Cerebellar nuclear complex (tissue), 1 donor: ENCODE measurements at places on chromosomes 12 and 14.

- no peak for DNase-seq
Observed at GRCh38 chr12:92035477-92035876, 110.2 kb downstream of the BTG1 start.

GRCh38 chr14:33534104-33534503 lies 416.8 kb downstream of the EGLN3 start:
- no peak for DNase-seq

DNA sequence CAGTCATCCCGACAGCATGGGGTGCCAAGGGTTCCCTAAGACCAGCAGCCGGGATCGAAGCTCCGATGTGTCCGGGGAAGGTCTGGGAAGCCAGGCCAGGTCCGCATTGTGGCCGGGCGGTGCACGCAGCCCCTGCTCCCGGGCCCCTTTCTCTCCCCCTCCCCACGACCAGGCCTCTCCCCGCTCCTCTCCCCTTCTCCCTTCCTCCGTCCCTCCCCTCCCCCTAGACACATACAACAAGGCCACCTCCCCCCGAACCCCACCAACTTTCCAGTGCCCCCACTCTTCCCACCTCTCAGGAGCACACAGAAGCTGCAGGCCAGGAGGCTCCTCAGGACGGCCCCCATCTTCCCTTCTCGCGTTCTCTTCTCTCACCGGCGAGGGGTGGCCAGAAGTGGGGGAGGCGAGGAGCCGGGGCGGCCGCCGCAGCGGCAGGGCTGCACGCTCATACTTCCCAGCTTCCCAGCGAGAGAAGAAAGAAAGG lies 413 bp downstream of the LRP6 start:
- DNase-seq: no peak

DNA sequence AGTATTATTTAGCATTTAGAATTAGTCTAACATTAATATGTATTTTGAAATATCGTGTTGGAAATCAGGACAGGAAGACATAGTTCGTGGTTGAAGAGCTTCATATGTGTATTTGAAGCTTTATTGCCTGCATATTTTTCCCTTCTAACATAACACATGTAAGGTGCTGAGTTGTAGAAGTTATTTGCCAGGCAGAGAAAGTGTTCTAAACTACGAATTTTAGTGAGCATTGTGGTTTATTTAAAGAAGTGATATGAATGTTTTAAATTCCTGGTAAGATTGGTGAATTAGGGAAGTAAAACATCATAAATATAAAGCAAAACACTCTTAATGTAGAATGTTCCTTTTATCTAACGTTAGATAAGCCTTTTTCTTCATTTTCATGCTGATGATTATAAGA lies 2.5 kb downstream of the RASSF3 start:
- no peak for DNase-seq

GRCh38 chr12:63066136-63066535 lies 84.9 kb downstream of the AVPR1A start:
- no peak for DNase-seq

DNA sequence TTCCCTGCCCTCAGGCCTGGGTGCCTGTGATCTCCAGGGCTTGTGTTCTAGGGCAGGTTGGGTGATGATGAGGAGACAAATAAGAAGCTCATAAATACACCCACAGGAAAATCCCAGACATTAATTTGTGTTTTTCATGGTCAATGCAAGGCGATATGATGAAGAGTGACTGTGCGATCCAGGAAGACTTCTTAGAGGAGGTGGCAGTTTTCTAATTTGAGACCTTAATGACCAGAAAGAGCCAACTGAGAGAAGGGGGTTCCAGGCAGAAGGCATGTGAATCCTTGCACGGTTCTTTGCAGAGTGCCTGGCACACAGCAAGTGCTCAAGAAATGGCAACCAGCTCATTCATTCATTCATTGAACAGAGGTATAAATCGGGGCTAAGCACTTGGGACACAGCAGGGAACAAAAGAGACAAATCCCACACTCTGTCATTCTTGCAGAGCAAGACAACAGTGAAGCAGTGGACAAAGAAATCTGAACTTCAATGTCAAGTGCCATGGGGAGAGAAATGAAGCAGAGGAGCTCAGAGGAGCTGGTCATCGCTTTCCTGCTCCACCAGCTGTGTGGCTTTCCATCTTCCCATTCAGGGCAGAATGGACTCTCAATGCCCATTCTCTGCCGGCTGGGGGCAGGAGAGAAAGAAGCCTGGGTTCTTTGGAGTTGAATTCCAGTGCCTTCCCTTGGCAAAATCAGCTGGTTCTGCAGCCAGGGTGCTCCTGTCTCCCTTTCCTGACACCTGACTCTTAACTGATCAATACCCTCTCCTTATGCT lies 128.3 kb downstream of the AACS start:
- no peak for DNase-seq

GRCh38 chr12:131218026-131218922 lies 264.6 kb downstream of the ADGRD1 start:
- DNase-seq: no peak
